Left ventricle myocardium inferior (tissue), 1 donor: ENCODE measurements at places on chromosomes 12 and 14. TPM values are rescaled to one million over a fixed set of nuclear protein-coding genes. Genes with fewer than 3 reads are reported as not detected.
A peak's percentile ranks its signal among the peaks of the same experiment; 100 is the strongest.

Gene ALG10B
- 4.8 TPM for total RNA-seq

Gene MGST1
- 15.2 TPM for total RNA-seq

Gene B4GALNT3
- 43.4 TPM for total RNA-seq

Gene DLGAP5
- 0.14 TPM for total RNA-seq

Gene TMCC3
- 1.7 TPM for total RNA-seq

Gene PRIMA1
- 7.3 TPM for total RNA-seq

Gene PMCH
- total RNA-seq, result not detected

Gene TMEM119
- total RNA-seq, result 1.3 TPM

Gene OTUB2
- 0.27 TPM for total RNA-seq

Gene WSCD2
- 0.14 TPM for total RNA-seq

Gene RGS6
- 23.0 TPM for total RNA-seq

Gene MANSC4
- total RNA-seq, result not detected

Gene SIX1
- not detected for total RNA-seq

Gene UBR7
- total RNA-seq, result 18.3 TPM

GRCh38 chr14:55957950-55958349 lies 160.3 kb upstream of the PELI2 start:
- DNase-seq, result no peak

GRCh38 chr12:95393191-95393790 lies 80.7 kb upstream of the METAP2 start:
- DNase-seq, result no peak

DNA sequence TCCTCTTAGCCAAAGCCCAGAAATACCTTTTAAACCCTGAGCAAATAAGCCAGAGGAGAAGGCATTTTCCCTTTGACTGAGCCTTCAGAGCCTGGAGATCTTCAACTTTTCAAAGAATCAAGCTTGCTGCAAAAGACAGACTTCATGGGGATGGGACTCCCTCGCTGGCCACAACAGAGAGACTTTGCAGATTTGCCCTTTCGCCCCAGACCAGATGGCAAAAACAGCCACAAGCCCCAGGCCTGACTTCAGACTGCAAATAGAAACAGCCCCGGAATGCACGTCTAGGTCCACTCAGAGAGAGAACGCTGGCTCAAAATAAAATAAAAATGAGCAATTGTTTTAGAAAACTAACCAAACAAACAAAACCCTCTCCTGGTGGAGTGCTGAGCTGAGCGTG lies 114.6 kb upstream of the MED13L start:
- DNase-seq, result no peak

DNA sequence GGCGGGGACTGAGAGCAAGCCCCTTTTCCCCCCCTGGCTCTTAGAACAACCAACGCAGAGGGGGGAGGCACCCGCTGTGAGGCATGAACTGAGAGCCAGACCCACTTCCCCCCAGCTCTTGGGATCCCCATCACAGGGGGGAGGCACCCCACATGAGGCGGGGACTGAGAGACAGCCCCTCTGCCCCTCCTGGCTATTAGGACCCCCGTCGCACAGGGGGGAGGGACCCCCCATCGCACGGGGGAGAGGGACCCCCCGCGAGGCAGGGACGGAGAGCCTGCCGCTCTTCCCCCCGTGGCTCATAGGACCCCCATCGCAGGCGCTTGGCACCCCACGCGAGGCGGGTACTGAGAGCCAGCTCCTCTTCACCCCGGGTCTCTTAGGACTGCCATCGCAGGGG lies 195.8 kb upstream of the PZP start:
- DNase-seq, result no peak

DNA sequence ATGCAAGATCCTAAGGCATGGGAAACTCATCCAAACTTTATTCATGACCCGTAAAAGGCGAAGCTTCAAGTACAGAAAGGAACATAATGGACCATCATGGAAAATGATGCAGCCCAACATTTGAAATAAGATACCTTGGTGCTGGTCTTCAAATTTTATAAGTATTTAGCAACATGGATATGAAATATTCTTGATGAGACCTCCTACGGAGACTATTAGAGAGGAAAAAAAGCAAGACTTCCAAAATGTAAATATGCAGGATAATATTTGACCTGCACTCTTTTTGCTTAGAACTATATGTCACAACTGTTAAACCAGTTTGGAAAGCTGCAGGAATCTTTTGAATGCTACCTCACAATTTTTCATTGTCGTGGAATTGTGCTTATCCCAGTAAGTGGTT lies 168.8 kb upstream of the ARID2 start:
- no peak for DNase-seq

GRCh38 chr12:122161682-122162081 lies 12.3 kb downstream of the IL31 start:
- DNase-seq, result no peak

GRCh38 chr14:74562515-74563232 lies 49.4 kb downstream of the LTBP2 start:
- DNase-seq, result no peak

- no peak for DNase-seq
Observed at GRCh38 chr14:92644171-92644969, 104.1 kb downstream of the LGMN start.

DNA sequence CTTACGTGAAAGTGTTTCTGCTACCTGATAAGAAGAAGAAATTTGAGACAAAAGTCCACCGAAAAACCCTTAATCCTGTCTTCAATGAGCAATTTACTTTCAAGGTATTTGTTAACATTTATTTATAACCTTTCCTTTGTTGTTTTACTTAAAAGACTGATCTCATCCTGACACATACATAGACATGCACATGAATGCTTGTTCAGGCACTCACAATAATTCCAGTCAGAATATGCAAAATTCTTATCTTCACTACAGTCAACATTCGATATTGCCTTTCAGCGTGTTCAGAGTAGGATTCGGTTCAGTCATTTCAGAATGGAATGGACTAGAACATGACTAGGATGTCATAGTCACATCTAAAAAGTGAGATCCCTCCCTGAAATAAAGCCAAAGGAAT lies 394.6 kb downstream of the PAWR start:
- DNase-seq, result no peak

DNA sequence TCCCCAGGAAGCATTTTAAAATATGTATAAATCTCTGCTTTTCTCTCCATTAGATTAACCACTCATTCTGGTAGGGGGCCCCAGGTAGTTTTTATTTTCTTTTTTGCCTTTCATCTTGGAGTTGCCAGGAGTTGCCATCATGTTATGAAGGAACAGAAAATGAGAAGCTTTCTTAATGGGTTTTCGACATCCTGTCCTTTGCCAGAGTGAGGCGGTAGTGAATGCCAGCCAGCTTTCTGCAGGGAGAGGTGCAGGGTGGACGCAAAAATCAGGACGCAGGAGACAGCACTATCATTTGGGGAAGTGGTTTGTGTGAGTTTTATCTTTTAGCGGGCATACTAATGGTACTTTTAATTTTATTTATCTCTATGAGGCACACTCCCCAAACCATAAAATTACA lies 1.7 kb downstream of the RASSF8 start:
- peak; percentile 29 for DNase-seq

GRCh38 chr14:94962166-94962575 lies 192.3 kb upstream of the GSC start:
- DNase-seq, result no peak

GRCh38 chr12:102816816-102817434 lies 100.1 kb downstream of the PAH start:
- DNase-seq, result no peak

GRCh38 chr12:122895704-122896636 lies at the start of gene VPS37B:
Gene VPS37B, minus strand, starts transcription at chr12:122896124. Its CDS starts 62 bp downstream, at chr12:122896062.
- peak; percentile 83 for DNase-seq

DNA sequence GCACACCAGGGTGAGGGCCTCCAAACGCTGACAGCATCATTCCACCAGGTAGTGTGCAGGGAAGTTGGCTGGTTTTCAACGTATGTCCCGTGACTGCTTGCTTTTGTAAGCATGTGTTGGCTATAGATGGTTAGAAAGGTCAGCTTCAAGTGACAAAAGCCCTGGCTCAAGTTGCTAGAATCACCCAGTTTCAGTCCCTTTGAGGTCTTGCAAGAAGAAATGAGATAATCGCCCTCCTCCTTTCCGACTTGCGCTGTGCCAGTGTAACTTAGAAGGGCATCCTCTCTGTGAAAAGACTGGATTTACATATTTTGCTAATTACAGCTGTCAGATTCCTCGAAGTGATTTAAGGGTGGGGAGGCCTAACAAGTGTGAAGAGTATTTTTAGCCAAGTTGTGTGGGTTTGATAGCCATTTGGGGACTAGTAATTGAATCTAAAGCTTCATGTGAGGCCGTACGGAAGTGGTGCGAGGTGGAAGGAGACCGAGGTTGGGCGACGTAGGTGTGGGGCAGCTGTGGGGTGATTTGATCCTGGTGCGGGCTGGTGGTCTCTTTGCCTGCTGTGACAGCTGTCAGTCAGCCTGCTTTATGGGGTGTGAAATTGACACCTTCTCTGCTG lies 94.7 kb downstream of the CHST11 start:
- no peak for DNase-seq

DNA sequence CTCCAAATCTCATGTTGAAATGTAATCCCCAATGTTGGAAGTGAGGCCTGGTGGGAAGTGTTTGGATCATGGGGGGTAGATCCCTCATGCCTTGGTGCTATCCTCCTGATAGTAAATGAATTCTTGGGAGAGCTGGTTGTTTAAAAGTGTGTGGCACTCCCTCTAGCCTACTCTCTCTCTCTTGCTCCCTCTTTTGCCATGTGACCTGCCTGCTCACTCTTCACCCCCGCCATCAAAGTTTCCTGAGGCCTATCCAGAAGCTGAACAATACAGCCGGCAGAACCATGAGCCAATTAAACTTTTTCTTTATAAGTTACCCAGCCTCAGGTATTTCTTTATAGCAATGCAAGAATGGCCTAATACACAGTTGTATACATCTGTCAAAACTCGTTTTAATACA lies 62.5 kb downstream of the BCL2L14 start:
- DNase-seq, result no peak

DNA sequence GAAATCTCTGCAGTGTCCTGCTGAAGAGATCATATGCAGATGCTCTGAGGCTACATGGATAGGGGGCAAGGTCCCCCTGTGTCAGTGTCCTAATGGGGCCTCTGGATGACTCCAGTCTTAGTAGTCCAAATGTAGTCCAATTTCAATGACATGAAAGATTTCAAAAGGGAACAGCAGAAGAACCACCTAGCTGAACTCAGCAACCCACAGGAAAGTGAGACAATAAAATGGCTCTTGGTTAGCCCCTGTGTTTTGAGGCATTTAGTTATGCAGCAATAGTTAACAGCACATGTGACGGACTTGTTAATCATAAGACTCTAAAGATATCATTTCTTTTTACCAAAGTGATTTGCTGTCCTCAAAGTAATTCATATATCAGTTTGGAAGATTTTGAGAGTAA lies 22.7 kb downstream of the CCDC198 start:
- DNase-seq, result no peak

DNA sequence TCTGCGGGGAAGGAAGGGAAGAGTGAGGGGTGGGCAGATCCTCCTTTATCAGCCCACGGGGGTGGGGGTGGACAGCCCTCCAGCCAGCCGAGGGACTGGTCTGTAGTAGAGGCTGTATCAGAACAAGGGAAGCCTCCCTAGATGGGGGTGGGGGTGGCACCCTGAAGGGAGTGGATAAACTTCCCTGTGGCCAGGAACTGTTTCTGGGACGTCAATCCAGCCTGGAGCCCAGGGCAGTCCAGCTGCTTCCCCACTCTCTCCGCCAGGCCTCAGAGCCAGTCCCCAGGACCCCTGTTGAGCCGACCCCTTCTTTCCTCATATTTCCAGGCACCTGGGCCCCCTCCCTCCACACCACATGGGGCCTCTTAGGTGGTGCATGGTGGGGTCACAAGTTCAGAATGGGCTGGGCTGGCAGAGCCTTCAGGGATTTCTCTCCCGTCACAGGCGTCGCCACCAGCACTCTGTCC lies 6.7 kb downstream of the PLD4 start:
- no peak for DNase-seq

DNA sequence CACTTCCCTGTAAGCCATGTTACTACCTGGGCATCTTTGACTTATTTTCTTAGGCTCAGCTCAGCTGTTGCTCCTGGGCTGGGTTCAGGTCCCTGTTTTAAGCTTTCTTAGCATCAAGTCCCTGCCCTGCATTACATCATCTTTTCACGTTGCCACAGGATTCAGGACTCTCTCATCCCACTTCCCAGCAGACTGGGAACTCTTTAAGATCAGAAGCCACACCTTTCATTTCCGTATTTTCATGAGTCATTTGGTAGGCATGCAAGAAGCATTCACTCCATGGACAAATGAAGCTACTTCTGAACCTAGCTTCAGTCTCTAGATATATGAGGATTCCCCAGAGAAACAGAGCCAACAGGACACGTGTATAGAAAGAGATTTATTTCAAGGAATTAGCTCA lies 726.8 kb downstream of the VRK1 start:
- no peak for DNase-seq

- DNase-seq, result no peak
Observed at GRCh38 chr14:55146425-55146824, 17.4 kb downstream of the LGALS3 start.

- DNase-seq, result no peak
Observed at GRCh38 chr12:29769162-29769858, 14.4 kb downstream of the TMTC1 start.

DNA sequence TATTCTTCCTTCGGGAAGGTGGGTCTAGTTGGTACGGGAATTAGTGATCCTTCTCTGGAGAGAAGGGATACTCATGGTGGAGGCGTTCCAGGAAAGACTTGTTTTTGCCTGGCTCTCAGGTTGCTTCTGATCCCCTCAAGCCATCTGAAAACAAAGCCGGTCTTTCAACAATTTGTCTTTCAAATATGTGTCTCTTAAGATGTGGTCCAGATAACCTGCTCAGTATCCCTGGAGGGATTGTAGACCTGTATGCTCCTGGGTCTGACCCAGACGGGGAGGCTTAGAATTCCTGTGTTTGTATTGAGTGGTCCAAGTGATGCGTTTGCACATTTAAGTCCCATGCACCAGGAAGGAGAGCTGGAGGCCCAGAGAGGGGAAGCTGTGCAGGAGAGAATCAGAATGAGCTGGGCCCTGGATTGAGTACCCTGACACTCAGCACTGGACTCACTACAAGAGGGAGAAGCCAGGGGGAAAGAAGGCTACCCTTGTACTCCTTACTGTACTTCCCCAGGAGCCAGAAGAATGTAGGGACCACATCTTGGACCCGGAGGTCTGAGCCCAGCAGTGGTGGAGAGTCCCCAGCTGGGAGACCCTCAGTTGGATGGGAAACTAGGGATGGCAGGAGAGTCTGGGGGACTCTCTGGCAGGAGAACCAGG lies 40.4 kb downstream of the ERH start:
- no peak for DNase-seq

- DNase-seq, result no peak
Observed at GRCh38 chr12:103493199-103493598, 2.6 kb downstream of the C12orf42 start.

DNA sequence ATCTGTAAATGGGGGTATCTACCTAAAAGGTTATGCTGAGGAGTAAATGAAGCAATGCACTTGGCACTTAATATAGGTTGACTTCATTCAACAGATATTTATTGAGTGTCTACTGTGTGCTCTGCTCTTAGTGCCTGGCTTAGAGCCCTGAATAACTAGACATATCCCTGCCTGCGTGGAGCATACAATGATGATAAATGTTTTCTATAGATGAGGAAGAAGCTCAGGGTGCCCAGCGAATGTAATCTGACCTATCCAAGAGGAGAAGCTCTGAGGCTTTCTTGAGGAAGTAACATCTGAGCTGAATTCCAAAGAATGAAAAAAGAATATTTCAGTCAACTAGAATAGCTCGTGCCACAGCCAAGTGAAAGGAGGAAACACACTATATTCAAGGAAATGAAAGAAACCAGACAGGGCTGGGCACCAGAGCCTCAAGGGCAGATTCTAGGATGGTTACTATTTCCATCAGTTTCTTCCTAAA lies 17.9 kb upstream of the HIGD1C start:
- no peak for DNase-seq
